IMR-90 (cell line): ENCODE measurements at places on chromosomes 12 and 14.
A peak's percentile ranks its signal among the peaks of the same experiment; 100 is the strongest.

DNA sequence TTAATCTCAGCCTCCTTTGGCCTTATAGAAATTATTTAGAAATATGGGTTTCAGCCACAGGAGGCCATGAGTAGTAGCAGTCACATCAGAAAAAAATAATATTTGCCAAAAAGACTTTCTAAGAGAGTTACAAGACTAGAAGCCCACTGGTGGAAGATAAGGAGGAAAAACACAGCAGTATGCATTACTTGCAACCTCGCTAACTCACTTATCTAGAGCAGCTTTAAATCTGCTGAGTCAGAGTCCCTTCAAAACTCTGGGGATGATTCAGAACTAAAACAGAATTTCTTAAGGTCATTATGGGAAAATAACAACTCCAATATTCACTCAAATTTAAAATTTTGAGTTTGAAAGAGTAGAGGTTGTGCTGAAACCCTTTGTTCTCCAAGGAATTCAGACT lies 6.2 kb downstream of the OR4K17 start:
- no peaks in the 10 kb centered on the region for H3K36me3 ChIP-seq
- no peak overlapping the region for H3K27ac ChIP-seq
- H3K4me3 ChIP-seq, result no peak overlapping the region
- DNase-seq, result no peak

GRCh38 chr14:38837343-38838048 lies 265.5 kb downstream of the SEC23A start:
- H3K36me3 ChIP-seq, result no peaks in the 10 kb centered on the region
- H3K4me1 ChIP-seq, result no peaks in the 10 kb centered on the region
- DNase-seq, result no peak
- no peaks in the 10 kb centered on the region; the same call in 1 of the 2 replicates for H3K27me3 ChIP-seq
- no peak overlapping the region for H3K4me3 ChIP-seq
- H3K27ac ChIP-seq, result no peak overlapping the region

- no peaks in the 10 kb centered on the region for H3K4me1 ChIP-seq
- H3K4me3 ChIP-seq, result no peak overlapping the region
- no peak for DNase-seq
- no peak overlapping the region for H3K27ac ChIP-seq
- H3K27me3 ChIP-seq, result no peaks in the 10 kb centered on the region
Measured at GRCh38 chr14:85917716-85918115, 387.8 kb downstream of the FLRT2 start.

GRCh38 chr12:59007620-59008019 lies 87.3 kb upstream of the LRIG3 start:
- no peak overlapping the region for H3K4me3 ChIP-seq
- no peaks in the 10 kb centered on the region for H3K27me3 ChIP-seq
- no peak overlapping the region for H3K27ac ChIP-seq
- DNase-seq, result peak; percentile 48
- H3K36me3 ChIP-seq, result no peaks in the 10 kb centered on the region
- H3K4me1 ChIP-seq, result peaks cover 2% of the 10 kb centered on the region; the same call in 1 of the 2 replicates

- no peak overlapping the region for H3K27ac ChIP-seq
- H3K4me3 ChIP-seq, result no peak overlapping the region
- H3K36me3 ChIP-seq, result no peaks in the 10 kb centered on the region
- no peaks in the 10 kb centered on the region for H3K4me1 ChIP-seq
- no peaks in the 10 kb centered on the region for H3K27me3 ChIP-seq
- DNase-seq, result no peak
Measured at GRCh38 chr14:84420221-84420620, 1109.7 kb upstream of the FLRT2 start.

- H3K36me3 ChIP-seq, result peaks cover 46% of the 10 kb centered on the region
- no peak overlapping the region for H3K4me3 ChIP-seq
- H3K4me1 ChIP-seq, result no peaks in the 10 kb centered on the region
Measured at GRCh38 chr12:6458281-6459003, 6.6 kb downstream of the TAPBPL start.

GRCh38 chr12:42887657-42888056 lies 298.1 kb upstream of the PRICKLE1 start:
- peaks cover 2% of the 10 kb centered on the region; the same call in 1 of the 2 replicates for H3K4me1 ChIP-seq
- H3K4me3 ChIP-seq, result no peak overlapping the region
- no peak overlapping the region for H3K27ac ChIP-seq
- DNase-seq, result peak; percentile 38

DNA sequence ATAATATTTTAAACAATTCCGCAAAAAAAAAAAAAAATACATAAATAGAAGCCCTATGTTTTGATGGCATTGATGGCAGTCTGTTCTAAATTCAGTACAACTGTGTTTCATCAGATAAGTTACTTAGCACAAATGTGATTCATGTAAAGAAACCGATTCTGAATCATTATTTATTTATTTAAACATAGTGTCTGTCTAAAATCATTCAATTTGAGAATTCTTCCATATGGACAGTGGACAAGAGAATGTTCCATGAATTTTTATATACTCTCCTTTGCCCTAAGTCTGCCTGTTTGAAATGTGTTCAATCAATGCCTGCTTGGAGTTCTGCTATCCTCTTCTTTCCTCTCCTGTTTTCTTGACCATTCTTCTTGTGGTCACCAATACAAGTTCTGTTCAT lies 126.5 kb downstream of the PDE3A start:
- no peaks in the 10 kb centered on the region for H3K36me3 ChIP-seq
- no peaks in the 10 kb centered on the region for H3K27me3 ChIP-seq
- no peak overlapping the region for H3K27ac ChIP-seq
- H3K4me1 ChIP-seq, result peaks cover 16% of the 10 kb centered on the region
- peak; percentile 59 for DNase-seq

- no peak overlapping the region for H3K4me3 ChIP-seq
- no peak for DNase-seq
- no peak overlapping the region for H3K27ac ChIP-seq
- no peaks in the 10 kb centered on the region for H3K27me3 ChIP-seq
- H3K36me3 ChIP-seq, result no peaks in the 10 kb centered on the region
Measured at GRCh38 chr12:106134294-106134949, 4.3 kb downstream of the NUAK1 start.

DNA sequence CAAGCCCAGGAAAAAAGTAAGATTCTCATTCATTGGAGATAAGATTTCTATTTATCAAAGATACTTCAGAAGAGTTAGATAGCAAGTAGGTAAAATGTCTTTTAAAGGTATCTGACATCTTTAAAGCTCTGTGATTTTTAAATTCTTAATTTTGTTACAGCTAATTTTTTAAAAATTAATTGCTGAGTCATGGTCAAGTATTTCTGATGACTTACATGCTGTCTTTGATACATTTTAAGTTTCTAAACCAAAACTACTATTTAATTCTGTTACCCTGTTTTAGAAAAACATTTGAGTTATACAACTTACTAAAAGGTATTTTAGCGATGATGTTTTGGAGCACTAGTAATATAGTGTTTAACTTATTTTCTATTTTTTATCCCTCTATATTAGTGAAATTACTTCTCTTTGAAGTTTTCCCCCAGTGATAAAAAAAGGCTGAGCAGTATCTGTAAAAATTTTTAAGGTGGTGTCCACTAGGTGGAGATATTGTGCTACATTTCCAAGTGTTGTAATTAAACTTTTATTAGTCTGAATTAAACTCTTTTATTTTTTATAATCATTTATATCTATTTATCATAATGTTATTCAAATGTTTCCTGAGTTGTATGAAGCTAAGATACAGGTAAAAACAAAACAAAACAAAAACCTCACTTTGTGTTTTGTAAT lies 11.5 kb downstream of the ALG10 start:
- no peaks in the 10 kb centered on the region for H3K27me3 ChIP-seq
- no peaks in the 10 kb centered on the region for H3K36me3 ChIP-seq
- DNase-seq, result peak; percentile 42
- no peaks in the 10 kb centered on the region for H3K4me1 ChIP-seq
- no peak overlapping the region for H3K27ac ChIP-seq

DNA sequence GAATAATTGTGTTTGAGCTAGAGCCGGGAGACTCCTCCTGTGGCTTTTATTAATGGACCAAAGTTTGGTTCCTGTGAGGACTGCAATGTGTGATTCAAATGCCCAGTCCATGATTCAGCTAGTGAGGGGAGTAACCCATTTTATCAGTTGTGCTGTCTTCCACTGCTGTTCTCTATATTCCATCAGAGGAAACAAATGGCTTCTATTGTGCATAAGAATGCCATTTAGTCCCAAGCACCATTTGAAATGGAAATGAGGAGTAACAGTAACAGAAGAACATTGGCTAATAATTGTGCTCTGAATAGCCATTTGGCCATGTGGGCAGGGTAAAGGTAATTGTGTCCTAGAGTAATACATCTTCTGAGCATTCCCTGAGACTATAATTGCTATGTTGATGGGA lies 642.7 kb downstream of the DIO2 start:
- no peaks in the 10 kb centered on the region; the same call in 1 of the 2 replicates for H3K4me1 ChIP-seq
- no peak overlapping the region for H3K27ac ChIP-seq
- H3K36me3 ChIP-seq, result no peaks in the 10 kb centered on the region

DNA sequence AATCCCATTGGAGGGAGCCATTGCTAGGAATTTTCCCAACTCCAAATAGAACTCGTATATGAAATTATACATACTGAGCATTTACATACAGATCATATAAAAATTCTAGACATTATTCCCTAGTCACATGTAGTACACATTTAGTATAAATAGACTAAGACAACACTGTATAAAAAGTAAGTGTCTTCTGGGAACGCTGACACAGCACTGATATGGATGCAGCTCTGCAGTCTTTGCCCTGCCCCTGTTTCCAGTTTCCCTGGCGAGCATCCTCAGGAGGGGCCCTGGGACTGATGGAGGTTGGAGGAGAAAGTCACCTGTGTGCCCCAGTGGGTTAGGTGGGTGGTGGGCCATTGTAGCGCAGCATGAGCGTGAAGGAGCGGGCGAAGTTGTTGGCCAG lies 97.8 kb upstream of the CLMN start:
- H3K27ac ChIP-seq, result no peak overlapping the region
- peaks cover 4% of the 10 kb centered on the region; the same call in 1 of the 2 replicates for H3K36me3 ChIP-seq
- no peak overlapping the region for H3K4me3 ChIP-seq
- no peaks in the 10 kb centered on the region; the same call in 1 of the 2 replicates for H3K4me1 ChIP-seq

- no peaks in the 10 kb centered on the region for H3K27me3 ChIP-seq
- peaks cover 27% of the 10 kb centered on the region for H3K36me3 ChIP-seq
- H3K4me3 ChIP-seq, result no peak overlapping the region
- no peaks in the 10 kb centered on the region for H3K4me1 ChIP-seq
- H3K27ac ChIP-seq, result no peak overlapping the region
Measured at GRCh38 chr14:100135784-100136183, 23.7 kb downstream of the DEGS2 start.

DNA sequence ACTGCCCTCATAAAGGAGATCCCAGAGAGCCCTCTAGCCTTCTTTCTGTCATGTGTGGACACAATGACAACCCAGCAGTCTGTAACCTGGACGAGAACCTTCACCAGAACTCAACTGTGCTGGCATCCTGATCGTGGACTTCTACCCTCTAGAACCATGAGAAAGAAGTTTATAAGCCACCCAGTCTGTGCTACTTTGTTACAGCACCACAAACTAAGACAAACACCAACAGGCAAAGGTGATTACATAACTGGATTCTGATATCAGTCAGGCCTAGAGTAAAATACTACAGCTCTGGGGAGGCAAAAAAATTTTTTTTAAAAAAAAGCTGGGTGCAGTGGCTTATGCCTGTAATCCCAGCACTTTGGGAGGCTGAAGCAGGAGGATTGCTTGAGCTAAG lies 18.5 kb downstream of the TM7SF3 start:
- H3K27ac ChIP-seq, result no peak overlapping the region
- no peaks in the 10 kb centered on the region for H3K27me3 ChIP-seq
- H3K4me3 ChIP-seq, result no peak overlapping the region
- peaks cover 10% of the 10 kb centered on the region for H3K36me3 ChIP-seq
- no peaks in the 10 kb centered on the region for H3K4me1 ChIP-seq

- H3K36me3 ChIP-seq, result no peaks in the 10 kb centered on the region
- no peak for DNase-seq
- peaks cover 21% of the 10 kb centered on the region for H3K27me3 ChIP-seq
- H3K4me3 ChIP-seq, result no peak overlapping the region
- H3K4me1 ChIP-seq, result no peaks in the 10 kb centered on the region
Measured at GRCh38 chr14:75513911-75514672, 8.2 kb upstream of the BATF start.

DNA sequence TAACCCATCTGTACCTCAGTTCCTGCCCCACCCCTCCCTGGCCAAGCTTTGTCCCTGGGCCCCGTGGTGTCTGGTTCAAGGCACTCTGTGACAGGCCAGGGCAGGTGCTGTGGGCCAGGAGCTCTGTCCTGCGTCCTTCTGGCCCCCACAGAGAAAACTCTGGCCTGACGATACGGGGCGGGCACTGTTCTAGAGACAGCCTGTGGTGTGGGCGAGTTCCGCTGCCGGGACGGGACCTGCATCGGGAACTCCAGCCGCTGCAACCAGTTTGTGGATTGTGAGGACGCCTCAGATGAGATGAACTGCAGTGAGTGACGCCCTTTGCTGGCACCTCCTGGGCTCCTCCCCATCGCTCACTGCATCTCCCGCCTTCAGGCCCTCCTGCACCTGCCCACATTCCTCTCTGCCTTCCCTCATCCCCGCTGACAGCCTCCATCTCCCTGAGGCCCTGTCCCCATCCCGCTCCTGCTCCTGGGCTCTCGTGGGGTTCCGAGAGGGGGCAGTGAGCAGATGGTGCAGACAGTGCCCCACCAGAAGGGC lies 22.8 kb upstream of the NXPH4 start:
- H3K4me3 ChIP-seq, result no peak overlapping the region
- no peak overlapping the region for H3K27ac ChIP-seq
- H3K36me3 ChIP-seq, result peaks cover 100% of the 10 kb centered on the region
- H3K27me3 ChIP-seq, result no peaks in the 10 kb centered on the region

DNA sequence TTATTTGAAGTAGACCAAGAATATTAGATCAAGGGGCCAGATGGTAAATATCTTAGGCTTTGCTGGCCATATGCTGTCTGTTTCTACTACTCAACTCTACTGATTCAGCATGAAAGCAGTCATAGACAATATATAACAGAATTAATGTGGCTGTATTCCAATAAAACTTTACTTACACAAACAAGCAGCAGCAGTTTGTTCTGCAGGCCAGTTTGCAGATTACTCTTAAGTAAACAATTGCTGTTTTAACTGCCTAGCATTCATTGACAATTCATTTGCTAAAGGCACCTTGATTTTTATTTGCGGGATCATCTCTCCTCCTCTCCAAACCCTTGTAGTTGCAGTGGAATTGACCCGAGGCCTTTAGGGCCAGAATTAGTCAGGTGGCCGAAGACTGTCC lies 94.1 kb upstream of the GARIN6 start:
- no peak for DNase-seq
- H3K27ac ChIP-seq, result no peak overlapping the region
- H3K4me1 ChIP-seq, result no peaks in the 10 kb centered on the region
- H3K4me3 ChIP-seq, result no peak overlapping the region
- H3K36me3 ChIP-seq, result no peaks in the 10 kb centered on the region

- H3K4me1 ChIP-seq, result no peaks in the 10 kb centered on the region
- H3K4me3 ChIP-seq, result no peak overlapping the region
- no peaks in the 10 kb centered on the region for H3K36me3 ChIP-seq
- H3K27me3 ChIP-seq, result no peaks in the 10 kb centered on the region
- no peak for DNase-seq
- H3K27ac ChIP-seq, result no peak overlapping the region
Measured at GRCh38 chr14:105937253-105938054, 411.1 kb downstream of the TMEM121 start.

GRCh38 chr12:18823461-18823860 lies 85.5 kb downstream of the CAPZA3 start:
- DNase-seq, result no peak
- no peak overlapping the region for H3K27ac ChIP-seq
- peaks cover 4% of the 10 kb centered on the region; the same call in 1 of the 2 replicates for H3K4me1 ChIP-seq
- H3K36me3 ChIP-seq, result no peaks in the 10 kb centered on the region

GRCh38 chr12:122842505-122843405 lies 7.5 kb downstream of the HIP1R start:
- no peak overlapping the region for H3K4me3 ChIP-seq
- H3K4me1 ChIP-seq, result peaks cover 22% of the 10 kb centered on the region
- no peaks in the 10 kb centered on the region for H3K27me3 ChIP-seq
- DNase-seq, result no peak

- no peak overlapping the region for H3K27ac ChIP-seq
- H3K4me1 ChIP-seq, result no peaks in the 10 kb centered on the region
- no peaks in the 10 kb centered on the region for H3K36me3 ChIP-seq
Measured at GRCh38 chr14:76753541-76754198, 7.6 kb upstream of the VASH1 start.

- H3K27me3 ChIP-seq, result no peaks in the 10 kb centered on the region
- peak; percentile 44 for DNase-seq
- H3K36me3 ChIP-seq, result peaks cover 3% of the 10 kb centered on the region; the same call in 1 of the 2 replicates
- H3K4me1 ChIP-seq, result peaks cover 5% of the 10 kb centered on the region
Measured at GRCh38 chr12:5511644-5512600, 80.0 kb downstream of the NTF3 start.
